ENCODE measurements at places on chromosomes 1 and 21. TPM values are rescaled to one million over a fixed set of nuclear protein-coding genes. Genes with fewer than 3 reads are reported as not detected.

The IGSF9 gene
- 17.0 TPM for total RNA-seq

The DCST1 gene
- 0.13 TPM for total RNA-seq

The BCAN gene
- total RNA-seq, result not detected

The AMPD1 gene
- not detected for total RNA-seq

The CA6 gene
- total RNA-seq, result not detected

The SLAMF9 gene
- 0.83 TPM for total RNA-seq

The OPRD1 gene
- not detected for total RNA-seq

The LIPI gene
- total RNA-seq, result not detected

The GPX7 gene
- 2.1 TPM for total RNA-seq

The RNF186 gene
- total RNA-seq, result 0.60 TPM

The PPP1R8 gene
- 10.2 TPM for total RNA-seq

The FAM177B gene
- not detected for total RNA-seq

The CEP350 gene
- 18.0 TPM for total RNA-seq

The TEDDM1 gene
- not detected for total RNA-seq

The RNU1-2 gene
- total RNA-seq, result 1,159 TPM

The ESPN gene
- 172 TPM for total RNA-seq

The LYPD8 gene
- not detected for total RNA-seq

The TRIM46 gene
- 0.23 TPM for total RNA-seq

The HNRNPCL2 gene
- total RNA-seq, result not detected

The MYCBP gene
- total RNA-seq, result 10.9 TPM

The ACTL8 gene
- total RNA-seq, result not detected

The PTPN22 gene
- 0.38 TPM for total RNA-seq

The SPRR2A gene
- total RNA-seq, result not detected

The DNAJC28 gene
- 2.3 TPM for total RNA-seq

The HES3 gene
- total RNA-seq, result not detected

Measured in left lobe of liver (tissue), 2 donors.